Muscle of arm (tissue), 14 donors: ENCODE measurements at places on chromosomes 12 and 14. TPM values are rescaled to one million over a fixed set of nuclear protein-coding genes. Genes with fewer than 3 reads are reported as not detected.
A peak's percentile ranks its signal among the peaks of the same experiment; 100 is the strongest.

- no peak for DNase-seq
Observed at GRCh38 chr14:87643005-87643404, 350.0 kb downstream of the GALC start.

DNA sequence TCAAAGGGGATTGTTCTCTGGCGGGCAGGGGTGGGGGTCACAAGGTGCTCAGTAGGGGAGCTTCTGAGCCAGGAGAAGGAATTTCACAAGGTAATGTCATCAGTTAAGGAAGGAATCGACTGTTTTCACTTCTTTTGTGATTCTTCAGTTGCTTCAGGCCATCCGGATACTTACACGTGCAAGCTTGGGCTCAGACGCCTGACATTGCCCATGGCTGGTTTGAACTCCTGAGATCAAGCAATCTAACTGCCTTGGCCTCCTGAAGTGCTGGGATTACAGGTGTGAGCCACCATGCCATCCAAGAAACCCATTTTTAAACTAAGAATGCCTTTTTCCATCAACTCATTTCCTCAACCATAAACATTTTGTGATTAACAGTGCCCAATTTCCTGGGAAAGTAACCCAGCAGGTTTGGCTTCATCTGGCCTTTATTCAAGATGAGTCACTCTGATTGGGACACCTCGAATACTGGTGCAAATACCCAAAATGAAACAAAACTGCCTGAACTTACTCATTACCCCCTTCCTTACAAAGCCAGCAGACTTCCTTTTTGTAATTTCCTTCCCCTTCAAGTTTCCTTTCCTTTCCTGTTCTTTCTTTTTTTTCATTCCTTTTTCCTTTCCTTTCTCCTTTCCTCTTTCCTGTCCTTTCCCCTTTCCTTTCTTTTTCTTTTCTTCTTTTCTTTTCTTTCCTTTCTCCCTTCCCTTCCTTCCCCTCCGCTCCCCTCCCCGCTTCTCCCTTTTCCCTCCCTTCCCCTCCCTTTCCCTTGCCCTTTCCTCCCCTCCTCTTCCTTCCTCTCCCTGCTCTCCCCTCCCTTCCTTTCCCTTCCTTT, 10.2 kb upstream of the RNASE10 start:
- no peak for DNase-seq

- no peak for DNase-seq
Observed at GRCh38 chr12:17134315-17134714, 528.4 kb upstream of the LMO3 start.

GRCh38 chr14:75018694-75019093, 16.0 kb downstream of the EIF2B2 start:
- no peak for DNase-seq

GRCh38 chr12:68614105-68614679, 3.5 kb downstream of the RAP1B start:
- no peak for DNase-seq

The NANOG gene
- 0.27 TPM for polyA plus RNA-seq

DNA sequence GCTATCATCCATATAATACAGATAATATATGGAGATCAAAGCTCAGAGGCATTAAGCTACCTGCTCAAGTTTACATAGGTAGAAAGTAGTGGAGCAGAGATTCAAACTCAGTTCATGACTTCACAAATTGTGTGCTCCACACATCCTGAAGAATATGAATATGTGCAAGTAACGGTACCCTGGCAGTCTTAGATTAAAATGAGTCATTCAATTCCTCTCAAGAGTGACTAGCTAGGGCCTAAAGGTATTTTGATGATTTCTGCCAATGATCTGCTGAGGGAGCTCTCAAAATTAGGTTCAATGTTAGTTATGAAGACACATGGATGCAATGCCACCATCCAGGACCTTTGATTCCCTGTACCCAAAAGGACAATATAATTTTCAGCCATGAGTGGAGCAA, 58.9 kb downstream of the GRIP1 start:
- no peak for DNase-seq

GRCh38 chr12:26651566-26652188, 181.3 kb downstream of the ITPR2 start:
- DNase-seq = peak; percentile 72

GRCh38 chr12:124884587-124885438, 21.1 kb upstream of the SCARB1 start:
- no peak for DNase-seq

DNA sequence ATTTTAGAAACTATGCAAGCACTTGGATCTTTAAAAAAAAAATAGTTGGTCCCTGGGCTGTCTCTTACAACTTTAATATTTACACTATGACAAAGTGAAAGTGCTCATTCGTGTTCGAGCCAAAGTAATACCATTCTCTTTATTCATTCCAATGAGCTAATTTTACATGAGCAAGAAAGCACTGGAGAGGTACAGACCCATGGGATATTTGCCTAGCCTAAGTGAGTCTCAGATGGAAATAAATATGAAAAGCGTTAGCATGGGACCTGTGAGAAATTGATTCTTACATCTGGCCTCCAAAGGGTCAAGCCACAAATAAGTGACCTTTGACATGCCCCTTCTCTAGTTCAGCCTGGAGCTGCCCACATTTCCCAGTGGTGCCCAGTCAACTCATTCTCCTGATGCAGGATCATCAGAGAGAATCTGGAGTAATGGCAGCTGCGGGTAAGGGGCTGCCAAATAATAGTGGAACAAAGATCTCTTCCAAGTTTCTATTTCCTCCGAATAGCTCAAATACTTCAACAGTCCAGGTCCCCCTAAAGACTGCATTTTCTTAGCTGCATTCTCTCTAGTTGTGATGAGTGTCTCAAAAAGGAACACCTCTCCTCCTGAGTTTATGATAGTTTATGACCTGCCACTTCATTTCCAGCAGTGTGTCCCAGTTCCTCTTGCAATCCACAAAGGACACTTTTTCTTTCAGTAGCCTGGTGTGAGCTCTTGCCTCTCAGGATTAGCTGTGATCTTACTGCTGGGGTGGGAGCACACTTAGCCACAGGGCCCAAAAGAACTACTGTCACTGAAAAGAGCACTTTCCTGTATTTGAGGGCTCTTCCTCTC, 208.2 kb downstream of the DAD1 start:
- DNase-seq = peak; percentile 25

The KDM5A gene
- 24.4 TPM for polyA plus RNA-seq

The BEGAIN gene
- 4.4 TPM for polyA plus RNA-seq

- no peak for DNase-seq
Observed at GRCh38 chr12:57460841-57461275, 1.3 kb downstream of the GLI1 start.

DNA sequence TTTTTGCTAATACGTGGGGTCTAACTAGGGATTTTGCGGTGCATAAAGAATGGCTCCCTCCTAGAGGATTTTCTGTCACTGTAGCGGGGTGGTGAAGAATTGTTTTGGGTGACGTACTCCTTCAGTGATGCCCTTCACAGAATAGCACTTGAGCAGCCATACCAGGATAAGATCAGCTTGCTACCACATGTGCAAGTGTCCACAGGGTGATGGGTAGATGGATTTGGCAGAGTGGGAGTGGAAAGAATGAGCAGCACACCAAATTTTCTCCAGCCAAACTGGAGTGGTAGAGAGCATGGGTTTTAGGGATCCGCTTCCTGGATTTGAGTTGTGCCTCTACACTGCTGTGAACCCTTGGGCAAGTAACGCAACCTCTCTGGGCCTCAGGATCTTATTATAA, 2.3 kb downstream of the TCP11L2 start:
- DNase-seq = no peak

- no peak for DNase-seq
Observed at GRCh38 chr14:35932659-35933159, 106.6 kb downstream of the BRMS1L start.

- DNase-seq = no peak
Observed at GRCh38 chr14:68644101-68644500, 148.8 kb downstream of the ZFP36L1 start.

The TSPAN8 gene
- polyA plus RNA-seq = 1.5 TPM

GRCh38 chr12:100827901-100828520, 33.4 kb downstream of the ANO4 start:
- no peak for DNase-seq

DNA sequence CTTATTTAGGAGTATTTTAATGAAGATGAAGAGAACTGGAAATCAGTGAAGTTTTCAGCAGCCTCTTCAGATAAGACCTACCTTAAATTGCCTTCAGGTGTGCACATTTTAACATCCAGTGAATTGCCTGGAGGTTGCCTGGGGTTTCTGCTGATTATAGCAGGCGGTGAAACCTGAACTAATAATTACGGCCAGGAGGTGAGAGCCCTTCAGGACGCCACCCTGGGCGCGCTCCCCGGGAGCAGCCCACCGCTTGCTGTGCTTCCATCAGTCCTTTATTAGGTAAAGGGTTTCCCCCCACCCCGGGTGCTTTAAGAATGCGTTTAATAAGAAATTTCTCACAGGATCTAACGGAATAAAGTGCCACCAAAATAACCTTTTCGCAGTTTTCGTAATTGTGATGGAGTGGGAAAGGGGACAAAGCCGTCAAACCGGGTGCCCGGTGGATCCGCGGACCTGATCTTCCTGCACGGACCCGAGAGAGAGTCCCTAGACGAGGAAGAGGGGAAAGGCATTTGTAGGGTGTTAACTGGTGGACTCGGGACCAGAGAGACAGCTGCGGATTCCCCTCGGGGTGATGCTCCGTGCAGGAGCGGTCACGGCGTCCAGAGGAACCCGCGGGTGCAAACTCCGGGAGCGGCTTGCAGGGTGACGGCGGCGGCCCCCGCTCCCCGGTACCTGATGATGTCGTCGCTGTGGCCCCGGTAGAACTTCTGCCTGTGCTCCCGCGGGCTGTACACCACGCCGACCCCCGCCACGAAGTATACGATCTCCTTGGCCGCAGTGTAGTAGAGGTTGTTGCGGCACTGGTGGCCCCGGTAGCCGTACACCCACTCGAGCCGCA, 902 bp downstream of the EML5 start:
- DNase-seq = no peak

- no peak for DNase-seq
Observed at GRCh38 chr12:2260441-2260840, 207.7 kb downstream of the CACNA1C start.

- no peak for DNase-seq
Observed at GRCh38 chr12:65389436-65389835, 111.0 kb downstream of the MSRB3 start.

- DNase-seq = no peak
Observed at GRCh38 chr12:30977124-30977523, 50.6 kb downstream of the TSPAN11 start.

DNA sequence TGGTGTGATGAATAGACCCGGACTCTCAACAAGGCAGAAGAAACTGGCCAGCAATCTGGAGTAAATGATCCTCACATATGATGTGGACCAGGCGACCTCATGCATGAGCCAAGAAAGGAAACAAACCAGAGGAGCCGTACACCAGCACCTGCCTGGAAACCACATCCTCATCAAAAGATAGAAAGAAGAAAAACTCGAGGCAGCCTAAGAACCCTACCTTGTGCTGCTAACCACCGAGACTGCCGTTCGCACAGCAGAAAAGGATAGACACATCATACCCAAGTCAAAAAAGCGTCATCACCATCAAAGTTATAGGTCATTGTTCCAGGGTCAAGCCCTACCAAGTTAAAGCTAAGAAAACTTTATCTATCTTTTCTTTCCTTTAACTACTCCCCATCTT, 66.7 kb downstream of the RESF1 start:
- DNase-seq = no peak

- DNase-seq = no peak
Observed at GRCh38 chr12:80050236-80050635, 49.1 kb upstream of the OTOGL start.

The GPR84 gene
- 0.20 TPM for polyA plus RNA-seq

- no peak for DNase-seq
Observed at GRCh38 chr12:115457798-115458197, 773.8 kb upstream of the TBX3 start.

GRCh38 chr14:105269405-105269804, 21.1 kb downstream of the BTBD6 start:
- no peak for DNase-seq

- no peak for DNase-seq
Observed at GRCh38 chr12:15708396-15709076, 80.7 kb downstream of the EPS8 start.

The A2M gene
- 318 TPM for polyA plus RNA-seq

- DNase-seq = no peak
Observed at GRCh38 chr12:123171967-123172366, 21.1 kb upstream of the PITPNM2 start.

DNA sequence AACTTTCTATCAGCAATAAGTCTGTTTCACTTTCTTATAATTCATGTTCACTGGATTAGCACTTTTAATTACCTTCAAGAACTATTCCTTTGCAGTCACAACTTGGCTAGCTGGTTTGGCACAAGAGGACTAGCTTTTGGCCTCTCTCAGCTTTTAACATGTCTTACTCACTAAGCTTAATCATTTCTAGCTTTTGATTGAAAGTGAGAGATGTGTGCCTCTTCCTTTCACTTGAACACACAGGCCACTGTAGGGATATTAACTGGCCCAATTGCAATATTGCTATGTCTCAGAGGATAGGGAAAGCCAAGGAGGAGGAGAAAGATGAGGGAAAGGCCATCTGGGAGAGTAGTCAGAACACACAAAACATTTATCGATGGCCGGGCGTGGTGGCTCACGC, 92.7 kb downstream of the PRICKLE1 start:
- DNase-seq = no peak

The KRT5 gene
- polyA plus RNA-seq = 13.6 TPM

DNA sequence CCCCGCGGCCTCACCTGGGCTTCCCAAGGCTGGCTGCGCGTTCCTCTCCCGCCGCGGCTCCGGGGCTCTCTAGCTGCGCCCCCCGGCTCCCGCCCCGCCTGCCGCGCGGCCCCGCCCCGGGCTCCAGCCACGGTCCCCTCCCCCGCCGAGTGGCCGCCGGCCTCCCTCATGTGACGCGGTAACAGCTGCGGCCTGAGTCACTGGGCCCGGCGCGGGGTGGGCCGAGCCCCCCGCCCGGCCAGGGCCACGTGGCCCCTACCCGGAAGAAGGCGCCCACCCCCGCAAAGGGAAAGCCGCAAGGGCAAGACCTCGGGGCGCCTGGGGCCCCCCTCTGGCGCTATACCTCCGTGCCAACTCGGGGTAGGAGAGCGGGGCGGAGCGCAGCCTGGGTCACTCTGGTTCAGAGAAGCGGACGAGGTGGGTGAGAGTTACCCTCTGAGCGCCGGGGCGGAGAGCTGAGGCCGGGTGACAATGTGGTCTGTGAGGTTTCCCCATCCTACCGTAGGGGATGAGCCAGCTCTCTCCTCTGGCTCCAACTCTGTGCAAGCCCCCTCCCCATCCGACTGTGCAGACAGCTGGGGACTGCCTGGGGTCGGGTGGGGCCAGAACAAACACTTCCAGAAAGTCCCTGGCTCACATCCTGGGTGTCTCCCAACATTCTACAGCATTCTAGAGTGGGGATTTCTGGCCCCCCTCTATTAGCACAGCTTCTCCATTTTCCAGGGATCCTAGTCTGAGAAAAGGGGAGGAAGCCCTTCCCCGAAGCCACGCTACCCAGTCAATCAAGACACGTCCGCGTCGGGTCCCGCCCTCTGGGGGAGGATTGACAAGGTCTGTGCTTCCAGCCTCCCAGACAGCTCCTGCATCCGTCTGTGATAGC, at the start of gene CD63:
CD63 (minus strand) TSS at position 71 of the 880 bp plus-strand sequence. CDS start 668 bp downstream, outside the sequence.
- DNase-seq = peak; percentile 95

GRCh38 chr12:2288875-2289274, 236.1 kb downstream of the CACNA1C start:
- no peak for DNase-seq

- DNase-seq = no peak
Observed at GRCh38 chr14:90692061-90692460, 124.2 kb downstream of the TTC7B start.
